ENCODE measurements at places on chromosomes 3 and 15.

- DNase-seq = no peak
Observed at GRCh38 chr15:30059771-30060170, 23.0 kb upstream of the GOLGA8J start.

GRCh38 chr3:169662132-169662842, 1.2 kb downstream of the MECOM start:
- DNase-seq = peak; percentile 53

GRCh38 chr3:182793663-182794454, 555 bp downstream of the ATP11B start:
- DNase-seq = peak; percentile 44

DNA sequence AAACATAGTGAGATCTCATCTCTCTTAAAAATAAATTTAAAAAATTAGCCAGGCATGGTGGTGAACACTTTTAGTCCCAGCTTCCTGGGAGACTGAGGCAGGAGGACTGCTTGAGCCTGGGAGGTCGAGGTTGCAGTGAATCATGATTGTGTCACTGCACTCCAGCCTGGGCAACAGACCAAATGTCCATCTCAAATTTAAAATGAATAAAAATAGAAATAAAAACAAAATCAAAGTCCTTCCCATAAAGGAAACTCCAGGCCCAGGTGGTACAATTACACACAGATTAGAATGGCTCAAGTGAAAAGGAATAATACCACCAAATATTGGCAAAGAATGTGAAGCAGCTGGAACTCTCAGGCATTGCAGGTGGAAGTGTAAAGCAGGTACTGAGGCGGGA, 19.3 kb upstream of the ATP10A start:
- DNase-seq = no peak

- DNase-seq = no peak
Observed at GRCh38 chr3:194877291-194878119, 191.8 kb downstream of the FAM43A start.

GRCh38 chr3:160808838-160809237, 52.8 kb downstream of the PPM1L start:
- no peak for DNase-seq

DNA sequence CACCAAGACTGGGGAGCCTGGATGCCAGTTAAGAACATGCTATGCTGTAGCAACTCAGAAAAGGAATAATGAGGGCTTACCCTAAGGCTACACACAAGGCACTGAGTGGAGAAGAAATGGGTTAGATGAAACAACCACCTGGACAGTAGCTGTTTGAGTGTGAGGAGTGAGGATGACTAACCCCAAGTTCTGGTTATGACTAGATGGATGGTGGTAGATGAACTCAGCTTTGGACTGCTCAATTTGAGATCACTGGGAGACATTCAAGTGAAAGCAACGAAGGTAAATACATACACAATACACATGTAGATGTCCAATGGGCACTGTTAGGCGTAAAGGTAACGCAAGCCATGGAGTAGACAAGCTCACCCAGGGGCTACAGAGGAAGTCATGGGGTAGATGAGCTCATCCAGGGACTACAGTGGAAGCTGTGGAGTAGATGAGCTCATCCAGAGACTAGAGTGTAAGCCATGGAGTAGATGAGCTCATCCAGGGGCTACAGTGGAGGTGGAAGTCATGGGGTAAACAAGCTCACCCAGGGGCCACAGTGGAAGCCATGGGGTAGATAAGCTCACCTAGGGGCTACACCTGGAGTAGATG, 98.3 kb downstream of the ANO10 start:
- DNase-seq = no peak

DNA sequence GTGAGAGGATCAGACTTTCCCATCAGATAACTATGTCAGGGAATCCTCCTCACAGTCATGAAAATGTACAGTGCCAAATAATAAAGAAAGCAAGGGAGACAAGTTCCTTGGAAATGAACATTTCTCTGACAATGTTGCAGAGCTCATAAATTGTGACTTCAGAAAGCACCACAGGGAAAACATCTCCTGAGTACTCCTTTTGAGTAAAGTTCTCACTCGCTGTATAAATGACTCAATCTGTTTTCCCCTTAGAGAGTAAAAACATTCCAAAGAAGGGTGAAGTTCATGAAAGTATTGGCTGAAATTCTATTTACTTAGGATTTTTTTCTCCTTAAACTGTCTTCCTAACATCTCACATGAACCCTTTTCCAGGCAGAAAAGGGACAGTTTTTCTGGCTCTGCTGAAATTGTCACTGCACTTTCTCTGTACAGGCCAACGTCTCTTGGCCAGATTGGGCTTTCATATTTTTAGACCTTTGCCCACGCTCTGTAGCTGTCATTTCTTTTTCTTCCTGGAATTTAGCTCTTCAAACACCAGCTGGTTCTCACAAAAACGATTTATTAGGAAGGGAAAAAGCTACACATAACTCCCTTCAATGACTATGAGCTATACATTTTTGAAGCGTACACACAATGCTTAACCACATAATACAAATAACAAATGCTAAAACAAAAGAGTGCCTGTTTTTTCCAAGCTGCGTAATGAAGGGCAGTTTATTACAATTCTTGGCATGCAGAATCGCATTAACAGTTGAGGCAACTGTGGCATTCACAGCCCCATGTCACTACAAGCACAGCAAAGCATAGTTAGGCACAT, 216.1 kb downstream of the ATP8B4 start:
- DNase-seq = peak; percentile 63

GRCh38 chr3:16790432-16791400, 94.0 kb upstream of the PLCL2 start:
- DNase-seq = no peak

GRCh38 chr15:55816017-55816416, 73.1 kb upstream of the PRTG start:
- no peak for DNase-seq

DNA sequence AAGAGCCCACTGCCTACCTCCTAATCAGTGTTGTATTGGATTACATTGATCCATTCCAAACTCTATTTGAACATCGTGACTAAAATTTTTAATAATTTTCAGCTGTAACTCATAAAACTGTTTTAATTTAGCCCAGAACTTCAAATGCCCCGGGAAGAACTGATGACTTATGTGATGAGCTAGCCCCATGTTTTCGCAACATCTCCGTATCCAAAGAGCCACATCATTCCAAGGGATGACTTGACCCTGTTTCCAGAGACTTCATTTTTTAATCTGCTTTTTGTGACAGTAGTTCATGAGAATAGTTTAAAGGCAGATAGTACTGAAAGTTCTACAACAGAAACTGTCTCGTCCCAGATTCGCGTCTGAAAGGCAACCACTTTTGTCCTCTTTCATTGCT, 97.4 kb downstream of the STAC start:
- peak; percentile 85 for DNase-seq

DNA sequence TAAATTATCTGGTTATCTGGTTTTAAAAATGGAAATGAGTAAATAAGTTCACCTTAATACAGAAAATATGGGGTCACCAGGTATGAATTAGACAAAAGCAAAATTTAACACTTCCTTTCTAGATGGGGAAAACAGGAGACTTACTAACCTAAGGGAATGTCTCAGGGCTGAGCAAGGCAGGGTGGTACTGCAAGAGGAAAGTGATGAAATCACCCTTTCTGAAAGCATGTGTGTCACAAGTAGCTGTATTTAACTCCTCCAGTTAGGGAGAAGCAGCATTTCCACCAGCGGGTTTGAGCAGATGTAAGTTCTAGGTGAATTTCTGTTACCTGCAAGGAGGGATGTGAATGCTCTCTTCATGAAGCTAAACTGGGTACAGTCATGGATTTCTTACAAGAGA, 629.1 kb downstream of the MECOM start:
- peak; percentile 37 for DNase-seq

- peak; percentile 58 for DNase-seq
Observed at GRCh38 chr3:152302521-152303021, 33.8 kb downstream of the MBNL1 start.

DNA sequence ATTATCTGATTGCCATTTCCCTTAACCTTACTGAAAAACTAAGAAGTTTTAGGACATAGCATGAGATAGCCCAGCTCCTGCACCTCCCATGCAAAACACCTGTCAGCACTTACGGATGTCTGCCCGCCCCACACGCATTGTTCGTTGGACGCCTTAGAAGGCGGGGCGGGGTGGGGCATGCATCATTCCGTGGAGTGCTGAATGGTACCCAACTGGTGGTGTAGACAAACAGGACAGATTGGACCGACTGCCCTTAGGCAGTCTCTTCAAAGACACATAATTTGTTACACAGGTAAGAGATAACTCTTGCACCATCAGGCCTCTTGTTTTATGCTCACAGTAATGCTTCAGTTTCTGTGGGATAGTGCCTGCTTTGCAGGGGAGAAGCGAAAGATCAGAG, 93.8 kb downstream of the SMAD6 start:
- DNase-seq = no peak

DNA sequence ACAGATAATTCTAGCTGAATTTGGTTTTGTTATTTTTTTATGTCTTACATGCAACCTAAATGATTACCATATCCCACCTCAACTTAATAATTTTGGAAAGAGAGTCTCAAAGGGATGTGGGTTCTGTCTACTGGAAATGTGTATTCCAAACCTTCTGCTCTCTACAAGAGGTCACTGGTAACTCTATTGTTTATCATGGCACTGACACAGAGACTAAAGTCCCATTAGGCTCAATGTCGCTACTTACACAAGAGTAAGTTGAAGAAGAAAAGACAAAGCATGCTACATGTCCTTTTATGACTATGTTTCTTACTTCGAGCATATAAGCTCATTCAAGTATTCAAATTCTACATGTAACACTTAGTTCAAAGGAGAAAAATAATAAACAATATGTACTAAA, 460.3 kb upstream of the EPHA6 start:
- DNase-seq = no peak

- DNase-seq = no peak
Observed at GRCh38 chr3:112967828-112968227, 7.1 kb downstream of the CD200R1 start.

GRCh38 chr15:66673410-66674322, 28.4 kb upstream of the SMAD6 start:
- no peak for DNase-seq

DNA sequence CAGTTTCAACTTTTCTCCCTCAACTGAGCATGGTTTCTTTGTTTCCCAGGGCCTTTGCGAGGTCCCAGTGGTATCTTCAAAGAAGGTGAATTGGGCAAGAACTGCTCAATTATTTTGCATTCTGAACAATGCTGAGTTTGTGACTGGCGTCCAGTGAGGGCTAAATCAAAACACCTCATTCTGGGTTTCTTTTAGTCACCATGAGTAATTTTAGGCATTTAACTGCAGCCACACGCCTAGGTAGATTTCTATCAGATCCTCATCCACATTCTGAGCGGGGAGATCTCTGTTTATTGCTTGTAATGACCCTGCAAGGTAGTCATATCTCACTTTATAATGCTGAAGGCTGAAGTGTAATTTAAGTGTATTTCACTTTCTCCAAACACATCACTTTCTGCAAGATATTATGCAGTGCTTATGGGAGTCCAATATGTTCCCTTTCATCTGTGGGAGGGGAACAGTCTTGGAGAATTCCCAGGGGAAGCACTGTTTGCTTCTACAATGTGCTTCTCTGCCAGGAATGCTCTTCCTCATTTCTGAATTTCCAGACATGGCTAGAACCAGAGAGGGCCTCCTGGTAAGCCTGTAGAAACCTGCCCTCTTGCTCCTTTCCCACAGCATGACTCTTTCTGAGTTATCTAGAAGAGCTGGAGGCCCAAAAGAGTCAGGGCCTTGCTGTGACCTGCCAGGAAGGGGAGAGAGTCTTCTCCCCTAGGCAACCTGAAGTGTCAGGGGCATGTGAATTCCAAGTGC, 91.7 kb downstream of the FRMD4B start:
- peak; percentile 44 for DNase-seq

GRCh38 chr3:25904206-25904605, 114.3 kb downstream of the OXSM start:
- no peak for DNase-seq

DNA sequence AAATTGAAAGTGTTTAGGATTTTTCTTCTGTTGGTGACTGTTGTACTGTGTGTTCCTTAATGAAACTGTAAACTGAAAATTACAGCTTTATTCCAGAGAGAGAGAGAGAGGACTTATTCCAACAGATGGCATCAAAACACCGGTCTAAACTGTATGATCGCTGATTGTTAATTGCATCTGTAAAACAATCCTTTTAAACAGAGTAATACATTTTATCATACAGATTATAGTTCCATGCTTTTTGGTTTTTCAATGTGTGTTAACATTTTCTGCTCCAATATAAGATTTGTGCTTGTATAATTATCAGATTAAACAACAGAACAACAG, 289.7 kb upstream of the DNAJC19 start:
- DNase-seq = no peak

GRCh38 chr15:43105077-43105736, 631 bp downstream of the UBR1 start:
- peak; percentile 10 for DNase-seq

DNA sequence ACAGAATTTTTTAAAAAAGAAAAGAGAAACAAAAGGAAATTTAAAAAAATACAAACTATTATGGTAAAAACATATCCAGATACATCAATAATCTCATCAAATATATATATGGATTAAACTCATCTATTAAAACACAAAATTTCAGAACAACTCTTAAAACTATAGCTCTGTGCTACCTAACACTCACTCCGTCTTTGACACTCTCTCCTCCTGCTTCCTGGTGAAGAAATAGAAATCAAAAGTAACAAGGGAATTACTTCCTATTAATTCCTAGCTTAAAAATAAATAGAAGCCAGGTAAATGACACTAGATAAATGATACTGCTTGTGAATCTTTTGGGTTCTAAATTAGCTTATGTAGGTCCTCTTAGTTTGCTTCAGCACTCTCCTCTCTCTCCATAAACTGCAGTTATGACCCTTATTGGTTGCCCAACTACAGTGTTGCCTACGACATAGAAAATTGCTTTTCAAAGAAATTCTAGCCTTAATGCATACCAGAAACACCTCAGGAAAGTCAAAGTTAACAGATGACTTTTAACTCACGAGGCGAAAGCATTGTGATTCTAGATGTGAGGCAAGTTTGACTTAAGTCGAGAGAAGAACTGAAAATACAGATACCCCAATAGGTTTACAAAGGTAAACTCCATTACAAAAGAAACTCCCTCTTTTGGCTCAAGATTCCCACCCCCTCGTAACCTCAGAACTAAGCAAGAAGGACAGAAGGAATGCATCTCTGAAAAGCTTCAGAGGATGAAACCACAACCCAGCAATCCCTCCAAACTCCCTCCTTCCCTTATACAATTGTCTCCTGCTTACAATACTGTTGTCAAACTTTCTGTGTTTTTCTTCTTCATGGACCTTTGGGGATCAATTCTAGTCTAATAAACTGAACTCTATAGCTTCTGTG, 394.7 kb downstream of the FGF12 start:
- DNase-seq = no peak

Measured in AG08395 (cell line).